ENCODE measurements at places on chromosomes 6 and 20.

DNA sequence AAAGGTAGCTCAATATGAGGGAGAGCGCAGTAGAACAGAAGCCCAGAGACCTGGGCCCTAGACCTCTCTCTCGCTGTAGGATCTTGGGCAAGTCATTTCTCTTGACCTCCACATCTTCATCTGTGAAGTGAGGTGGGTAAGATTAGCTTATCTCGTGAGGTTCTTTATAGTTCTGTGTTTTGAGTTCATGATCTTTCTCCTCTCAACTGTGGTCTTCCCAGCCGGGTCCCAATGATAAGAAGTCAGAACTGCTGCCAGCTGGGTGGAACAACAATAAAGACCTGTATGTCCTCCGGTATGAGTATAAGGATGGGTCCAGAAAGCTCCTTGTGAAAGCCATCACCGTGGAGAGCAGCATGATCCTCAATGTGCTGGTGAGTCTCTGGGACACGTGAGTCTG is 6.9 kb downstream of the PSMF1 start:
- DNase-seq, result no peak

- DNase-seq, result no peak
Observed at GRCh38 chr6:34928220-34928619, 39.2 kb downstream of the ANKS1A start.

- no peak for DNase-seq
Observed at GRCh38 chr6:42471142-42471541, 19.4 kb upstream of the TRERF1 start.

DNA sequence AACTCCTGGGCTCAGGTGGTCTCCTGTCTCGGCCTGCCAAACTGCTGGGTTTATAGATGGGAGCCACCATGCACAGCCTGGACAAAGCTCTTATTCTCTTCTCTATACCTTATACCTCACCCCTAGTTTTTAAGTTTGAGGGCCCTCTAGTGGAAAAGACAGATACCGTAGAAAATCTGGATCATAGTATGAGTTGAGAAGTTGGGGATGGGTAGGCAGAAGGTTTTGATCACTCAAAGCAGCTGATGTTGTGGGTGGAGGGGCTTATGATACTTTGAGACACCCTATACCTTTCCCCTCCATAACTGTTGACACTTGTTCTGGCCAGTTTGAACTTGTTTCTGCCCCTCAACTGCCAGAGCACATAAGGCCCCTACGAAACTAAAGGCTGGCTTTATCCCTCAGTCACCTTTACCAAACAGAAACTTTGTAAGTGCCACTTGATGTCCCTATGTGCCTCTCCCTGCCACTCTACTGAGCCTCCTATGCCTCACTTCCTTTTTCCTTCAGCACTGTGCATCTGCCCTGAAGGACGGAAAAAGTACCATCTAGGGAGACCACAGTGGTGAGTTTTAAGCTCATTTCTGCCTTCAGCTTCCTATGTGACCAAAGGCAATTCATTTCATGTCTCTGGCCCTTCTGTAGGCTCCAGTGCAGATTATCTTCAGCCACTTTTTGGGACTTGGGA is 28.6 kb downstream of the RALY start:
- no peak for DNase-seq

DNA sequence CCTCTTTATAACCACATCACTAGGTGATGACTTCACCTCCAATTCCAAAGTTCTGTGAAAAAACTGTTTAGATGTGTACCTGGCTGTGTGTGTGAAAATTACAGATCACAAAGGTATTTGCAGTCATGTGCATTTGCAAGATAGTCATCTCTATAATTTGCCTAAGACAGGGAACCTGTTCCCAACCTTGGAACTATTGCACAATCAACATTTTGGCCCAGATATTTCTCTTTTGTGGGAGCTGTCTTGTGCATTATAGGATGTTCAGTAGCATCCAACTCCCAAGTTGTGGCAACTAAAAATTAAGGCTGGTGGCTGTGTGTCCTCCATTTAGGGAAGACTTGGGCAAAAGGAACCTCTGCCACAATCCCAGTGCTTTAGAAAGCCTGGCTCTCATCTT is 34.0 kb upstream of the FAM210B start:
- no peak for DNase-seq

GRCh38 chr20:36362261-36362660 is 56.1 kb downstream of the DLGAP4 start:
- no peak for DNase-seq

DNA sequence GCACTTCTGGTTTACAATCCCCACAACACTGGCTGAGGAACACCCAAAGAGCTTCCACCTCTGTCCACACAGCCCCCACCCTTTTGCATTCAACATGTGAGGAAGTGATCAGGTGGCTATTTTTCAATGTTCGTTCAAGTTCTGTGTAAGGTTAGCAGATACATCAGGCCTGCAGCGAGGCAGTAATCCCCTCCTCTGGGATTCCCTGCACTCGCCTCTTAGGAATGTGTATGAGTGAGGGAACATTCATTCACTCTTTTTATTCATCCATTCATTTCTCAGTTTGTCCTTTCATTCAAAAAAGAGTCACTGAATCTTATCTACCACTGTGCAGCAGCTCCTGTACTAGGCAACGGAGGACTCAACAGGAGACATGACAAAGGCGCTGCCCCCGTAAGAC is 236.4 kb upstream of the PRDM1 start:
- DNase-seq, result no peak

GRCh38 chr6:26251354-26252076 is 113.5 kb upstream of the BTN3A2 start:
- no peak for DNase-seq

DNA sequence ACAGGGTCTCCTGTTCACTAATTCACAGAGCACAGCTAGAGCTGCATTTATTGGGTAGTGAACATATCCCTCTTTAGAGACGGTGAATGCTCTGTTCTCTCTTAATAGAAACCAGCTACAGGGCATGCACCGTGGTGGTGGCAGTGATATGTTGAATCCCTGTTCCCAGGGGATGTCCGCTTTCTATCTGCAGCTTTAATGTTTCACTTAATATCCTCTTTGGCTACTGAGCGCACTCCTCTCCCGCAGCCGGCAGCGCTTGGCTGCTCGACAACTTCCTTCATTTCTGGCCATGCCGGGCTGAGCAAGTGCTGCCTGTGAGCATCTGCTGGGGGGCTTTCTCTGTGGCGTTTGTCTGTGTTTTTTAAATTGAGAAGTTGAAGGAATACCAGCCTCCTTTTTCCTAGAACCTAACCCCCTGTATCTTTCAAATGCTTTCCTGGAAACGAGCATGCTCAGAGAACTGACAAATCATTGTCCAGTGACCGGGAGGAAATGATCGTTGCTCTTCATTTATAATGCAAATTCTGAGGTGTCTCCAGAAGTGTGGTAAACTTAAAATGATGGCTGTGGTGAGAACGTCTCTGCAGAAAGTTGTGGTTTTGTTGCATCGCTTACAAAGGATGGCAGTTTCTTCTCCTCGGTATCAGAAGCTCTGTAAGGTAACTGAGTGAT is 297.9 kb downstream of the UTRN start:
- DNase-seq, result no peak

DNA sequence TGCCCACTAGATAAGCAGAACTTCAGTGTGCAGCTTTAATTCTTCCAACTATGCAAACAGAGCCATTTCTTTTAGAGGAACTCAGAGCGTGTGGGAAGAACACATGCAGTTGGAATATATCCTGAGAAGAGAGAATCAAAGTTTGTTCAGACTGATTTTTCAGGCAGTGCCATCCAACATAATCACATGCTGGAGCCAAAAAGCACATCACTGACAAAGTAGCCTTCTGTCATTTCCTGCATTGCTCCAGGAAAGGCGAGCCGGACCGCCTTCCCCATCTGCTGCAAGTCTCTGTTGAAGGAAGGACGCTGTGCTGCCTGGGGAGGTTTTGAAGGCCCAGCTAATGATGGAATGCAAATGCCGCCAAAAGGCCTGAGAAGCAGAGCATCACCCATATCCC is 98.4 kb downstream of the DOK5 start:
- DNase-seq, result no peak

DNA sequence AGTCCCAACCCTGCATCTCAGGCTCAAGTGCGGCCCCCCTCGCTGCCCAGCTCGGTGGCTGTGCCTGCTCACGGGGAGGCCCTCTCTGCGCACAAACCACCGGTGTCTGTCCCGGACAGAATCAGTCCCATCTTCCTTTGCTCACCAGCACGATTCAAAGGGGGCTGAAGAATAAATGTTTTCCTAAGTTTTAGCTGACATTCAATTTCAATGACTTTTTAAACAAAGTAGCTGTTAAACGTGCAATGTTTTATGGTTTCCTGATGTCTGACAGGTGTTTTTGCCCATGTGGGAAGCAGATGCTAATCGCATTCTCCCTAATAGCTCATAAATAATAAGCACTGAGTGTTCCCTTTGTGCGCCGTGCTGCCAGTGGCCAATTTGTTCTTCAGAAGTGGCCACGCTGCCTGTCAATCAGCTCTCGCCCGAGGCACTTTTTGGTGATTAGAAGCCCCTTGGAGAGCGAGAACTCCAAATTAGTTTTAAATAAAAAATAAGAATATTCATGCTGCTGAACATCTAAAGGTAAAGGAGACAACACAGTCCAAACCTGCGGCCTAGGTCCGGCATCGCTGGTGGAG is 26.3 kb downstream of the BHLHE23 start:
- DNase-seq, result no peak

GRCh38 chr20:62448038-62448437 is 20.7 kb upstream of the RBBP8NL start:
- no peak for DNase-seq

DNA sequence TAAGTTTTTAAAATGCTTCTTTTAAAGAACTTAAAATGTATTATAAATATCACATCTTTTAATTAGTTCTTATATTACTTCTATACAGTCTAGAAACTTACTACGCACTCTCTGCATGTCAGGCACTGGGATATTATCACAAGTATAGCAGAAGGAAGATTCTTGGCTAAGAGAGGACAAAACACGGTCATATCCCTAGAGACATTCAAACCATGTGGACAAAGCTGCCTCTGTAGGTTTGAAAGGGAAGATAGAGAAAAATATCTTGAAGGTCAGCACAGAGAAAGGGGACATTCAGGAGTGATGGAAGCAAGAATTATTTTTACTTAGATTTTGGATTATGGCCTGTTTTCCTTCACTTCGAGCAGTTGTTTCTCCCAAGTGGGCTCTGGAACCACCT is 64.1 kb downstream of the LRRC1 start:
- no peak for DNase-seq

- no peak for DNase-seq
Observed at GRCh38 chr6:44122801-44123200, 4.5 kb downstream of the MRPL14 start.

GRCh38 chr6:82408952-82409431 is 45.4 kb downstream of the TPBG start:
- no peak for DNase-seq

- no peak for DNase-seq
Observed at GRCh38 chr6:12766365-12766764, 49.8 kb downstream of the PHACTR1 start.

DNA sequence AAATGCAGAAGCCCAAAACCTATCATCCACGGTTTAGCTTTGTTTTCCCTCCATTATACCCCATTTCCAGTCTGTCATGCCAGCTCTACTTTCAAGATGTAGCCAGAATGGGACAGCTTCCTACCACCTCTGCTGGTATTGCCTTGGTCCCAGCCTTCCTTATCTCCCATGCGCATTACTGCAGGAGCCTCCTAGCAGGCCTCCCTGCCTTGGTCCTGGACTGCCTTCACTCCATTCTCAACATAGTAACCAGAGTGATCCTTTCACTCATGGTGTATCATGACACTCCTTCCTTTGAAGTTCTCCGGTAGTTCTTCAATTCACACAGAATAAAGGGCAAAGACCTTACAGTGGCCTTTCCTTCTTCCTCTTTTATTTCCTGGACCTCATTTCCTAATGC is 15.9 kb downstream of the TPD52L1 start:
- DNase-seq, result no peak

DNA sequence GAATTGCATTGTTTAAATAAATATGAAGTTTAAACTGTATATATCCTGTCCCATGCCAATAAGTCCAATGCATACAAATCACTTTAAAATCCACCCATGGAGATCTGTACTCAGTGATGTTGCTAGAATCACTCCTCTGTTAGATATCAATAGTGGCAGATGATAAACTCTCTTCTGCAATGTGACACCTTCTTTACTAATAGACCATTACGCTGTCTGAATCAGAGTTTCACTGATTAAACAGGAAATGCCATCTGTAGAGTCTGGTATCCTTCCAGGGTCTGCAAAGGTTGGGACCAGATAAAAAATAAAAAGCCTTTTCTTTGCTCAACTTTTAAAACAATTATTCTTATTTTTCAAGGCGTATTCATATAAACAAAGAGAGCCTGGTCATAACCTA is 134.5 kb downstream of the EDN3 start:
- DNase-seq, result no peak

DNA sequence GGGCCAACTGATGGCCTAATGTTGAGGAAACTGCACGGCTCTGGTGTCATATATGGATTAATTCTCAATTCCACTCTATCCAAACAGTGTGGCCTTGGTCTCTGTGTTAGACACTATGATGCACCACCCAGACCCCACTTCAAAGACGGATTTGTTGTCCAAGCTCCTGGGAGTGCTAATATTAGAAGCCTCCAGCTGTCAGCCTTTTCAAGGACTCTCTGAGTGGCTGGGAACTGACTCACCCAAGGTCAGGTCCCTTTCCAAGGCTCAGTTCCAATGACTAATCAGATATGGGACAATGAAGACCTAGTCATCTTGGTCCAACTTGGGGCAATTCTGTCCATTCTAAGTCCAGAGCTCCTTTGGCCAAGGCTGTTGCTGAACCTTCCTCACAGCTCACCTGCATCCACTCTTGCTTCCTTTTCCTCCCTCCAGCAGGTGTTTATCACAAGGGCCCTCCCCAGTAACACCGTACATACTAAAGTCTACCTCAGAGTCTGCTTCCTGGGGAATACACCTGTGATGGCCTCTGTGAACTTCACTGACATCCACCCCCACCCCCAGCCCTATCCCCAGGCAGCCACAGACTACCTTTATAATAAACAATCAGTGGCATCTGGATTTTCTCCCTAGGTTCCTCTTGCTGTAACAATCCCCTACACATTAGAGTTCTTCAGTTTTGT is 7.2 kb upstream of the IL20RA start:
- no peak for DNase-seq

DNA sequence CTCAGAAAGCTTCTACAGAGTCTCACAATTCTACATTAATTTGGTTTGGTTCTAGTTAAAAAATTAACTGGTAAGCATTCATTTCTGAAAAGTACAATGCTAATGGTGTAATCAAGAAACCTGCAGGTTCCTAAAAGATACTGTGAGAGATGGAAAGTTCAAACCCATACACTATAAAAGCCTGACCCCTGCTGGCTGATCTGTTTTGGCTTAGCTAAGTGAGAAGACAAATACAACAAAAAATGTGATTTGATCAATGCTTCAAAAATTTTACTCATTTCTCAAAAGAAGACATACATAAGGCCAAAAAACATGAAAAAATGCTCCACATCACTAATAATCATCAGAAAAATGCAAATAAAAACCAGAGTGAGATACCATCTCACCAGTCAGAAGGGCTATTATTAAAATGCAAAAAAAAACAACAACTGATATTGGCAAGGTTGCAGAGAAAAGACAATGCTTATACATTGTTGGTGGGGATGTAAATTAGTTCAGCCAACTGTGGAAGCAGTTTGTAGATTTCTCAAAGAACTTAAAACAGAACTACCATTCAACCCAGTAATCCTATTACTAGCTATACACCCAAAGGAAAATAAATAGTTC is 102.8 kb downstream of the MOXD1 start:
- no peak for DNase-seq
